ENCODE measurements at places on chromosomes 5 and 9. TPM values are rescaled to one million over a fixed set of nuclear protein-coding genes. Genes with fewer than 3 reads are reported as not detected.
A peak's percentile ranks its signal among the peaks of the same experiment; 100 is the strongest.

DNA sequence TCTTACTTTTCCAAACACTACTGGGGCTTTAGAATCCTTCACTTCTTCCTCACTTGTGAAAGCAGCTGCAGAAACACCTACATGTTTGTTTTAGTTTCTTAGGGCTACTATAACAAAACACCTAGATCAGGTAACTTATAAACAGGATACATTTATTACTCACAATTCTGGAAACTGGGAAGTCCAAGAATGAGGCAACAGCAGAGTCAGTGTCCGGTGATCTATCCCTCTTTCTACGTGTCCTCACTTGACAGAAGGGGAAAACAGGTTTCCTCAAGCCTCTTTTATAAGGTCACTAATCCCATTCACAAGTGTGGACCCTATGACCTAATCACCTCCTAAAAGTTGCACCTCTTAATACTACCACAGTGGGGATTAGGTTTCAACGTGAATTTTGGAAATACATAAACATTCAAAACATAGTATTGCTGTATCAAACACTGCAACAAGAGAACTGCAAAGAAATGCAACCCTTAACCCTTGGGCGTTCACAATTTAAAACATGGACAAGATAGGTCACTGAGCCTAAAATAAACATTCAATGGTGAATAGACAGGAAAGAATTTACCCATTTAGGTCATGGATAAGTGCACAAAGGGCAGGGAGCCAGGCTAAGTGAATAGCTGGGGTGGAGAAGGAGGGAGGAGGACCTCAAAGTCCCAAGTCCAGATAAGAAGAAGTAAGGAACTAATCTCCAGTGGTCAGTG is 104.3 kb downstream of the PIK3R1 start:
- no peak for DNase-seq

DNA sequence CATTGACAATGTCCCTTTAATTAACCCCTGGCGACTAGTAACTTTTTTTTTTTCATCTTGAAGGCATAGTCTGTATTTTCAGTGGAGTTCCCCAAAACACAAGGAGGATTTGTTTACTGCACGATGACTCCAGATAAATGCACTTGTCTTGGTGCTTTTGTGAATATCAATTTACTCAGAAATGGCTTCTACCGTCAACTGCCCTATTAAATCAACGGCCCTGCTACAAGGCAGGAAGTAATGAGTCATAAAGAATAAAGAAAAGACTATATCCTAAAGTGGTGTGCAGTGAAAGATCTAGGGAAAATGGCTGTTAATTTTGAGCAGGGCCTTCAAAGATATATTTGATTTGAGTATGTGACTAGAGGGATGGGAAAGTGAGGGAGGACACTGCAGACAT is 388.3 kb upstream of the CHD1 start:
- DNase-seq = no peak

DNA sequence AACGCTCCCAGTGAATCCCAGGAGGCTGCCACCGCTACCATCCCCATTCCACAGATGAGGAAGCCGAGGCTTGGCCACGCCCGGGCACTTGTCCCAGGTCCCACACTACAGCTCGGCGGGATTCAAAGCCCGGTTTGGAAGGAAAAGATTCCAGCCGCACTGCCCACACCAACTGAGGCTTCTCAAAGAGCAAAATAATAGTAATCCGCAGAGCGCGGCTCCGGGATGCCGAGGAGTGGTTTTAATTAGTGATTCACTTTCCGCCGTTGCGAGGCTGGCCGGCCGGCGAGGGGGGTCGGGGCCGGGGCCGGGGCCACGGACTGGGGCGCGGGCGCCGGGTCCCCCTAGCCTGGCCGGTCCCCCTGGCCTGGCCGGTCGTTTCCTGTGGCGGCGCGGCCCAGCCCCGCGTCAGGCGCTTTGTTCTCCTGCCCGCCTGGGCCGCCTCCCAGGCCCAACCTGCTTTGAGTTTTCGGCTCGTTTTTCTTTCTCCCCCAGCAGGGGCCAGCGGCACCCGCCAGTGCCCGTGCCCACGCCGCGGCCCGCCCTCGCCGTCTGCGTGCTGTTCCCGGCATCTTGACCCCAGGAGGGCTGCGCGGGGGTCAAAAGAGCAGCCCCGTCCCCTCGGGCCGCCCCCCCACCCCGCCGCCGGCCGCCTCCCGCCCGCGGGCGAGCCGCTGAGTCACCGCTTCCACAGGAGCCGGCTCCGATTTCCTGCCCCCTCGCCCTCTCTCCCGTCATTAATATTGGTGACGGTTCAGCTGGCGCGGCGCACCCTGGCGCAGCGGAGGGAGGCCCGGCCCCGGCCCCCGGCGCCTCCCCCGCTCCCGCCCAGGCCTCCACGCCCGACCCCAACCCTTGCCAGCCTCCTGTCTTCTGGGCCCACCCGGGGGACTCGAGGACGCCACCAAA is 31.2 kb downstream of the FGF18 start:
- peak; percentile 87 for DNase-seq

DNA sequence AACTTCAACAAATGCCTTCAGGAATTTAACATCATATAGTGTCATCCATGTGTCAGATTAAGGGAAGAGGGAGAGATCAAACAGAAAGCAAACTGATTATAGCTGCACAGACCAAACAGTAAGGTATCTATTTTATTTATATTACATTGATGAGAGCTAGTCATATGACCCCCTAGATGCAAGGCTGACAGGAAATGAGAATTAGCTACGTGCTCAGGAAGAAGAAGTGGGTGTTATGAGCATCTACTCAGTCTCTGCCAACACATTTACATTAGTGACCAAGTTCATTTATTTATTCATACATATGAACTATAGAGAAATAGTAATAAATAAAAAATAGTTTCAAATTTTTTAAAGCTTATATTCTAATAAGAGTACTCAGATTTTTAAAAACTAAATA is 787.3 kb downstream of the KCTD16 start:
- no peak for DNase-seq

The PDCD1LG2 gene
- total RNA-seq = not detected

GRCh38 chr9:134982311-134982710 is 64.6 kb upstream of the FCN1 start:
- no peak for DNase-seq

DNA sequence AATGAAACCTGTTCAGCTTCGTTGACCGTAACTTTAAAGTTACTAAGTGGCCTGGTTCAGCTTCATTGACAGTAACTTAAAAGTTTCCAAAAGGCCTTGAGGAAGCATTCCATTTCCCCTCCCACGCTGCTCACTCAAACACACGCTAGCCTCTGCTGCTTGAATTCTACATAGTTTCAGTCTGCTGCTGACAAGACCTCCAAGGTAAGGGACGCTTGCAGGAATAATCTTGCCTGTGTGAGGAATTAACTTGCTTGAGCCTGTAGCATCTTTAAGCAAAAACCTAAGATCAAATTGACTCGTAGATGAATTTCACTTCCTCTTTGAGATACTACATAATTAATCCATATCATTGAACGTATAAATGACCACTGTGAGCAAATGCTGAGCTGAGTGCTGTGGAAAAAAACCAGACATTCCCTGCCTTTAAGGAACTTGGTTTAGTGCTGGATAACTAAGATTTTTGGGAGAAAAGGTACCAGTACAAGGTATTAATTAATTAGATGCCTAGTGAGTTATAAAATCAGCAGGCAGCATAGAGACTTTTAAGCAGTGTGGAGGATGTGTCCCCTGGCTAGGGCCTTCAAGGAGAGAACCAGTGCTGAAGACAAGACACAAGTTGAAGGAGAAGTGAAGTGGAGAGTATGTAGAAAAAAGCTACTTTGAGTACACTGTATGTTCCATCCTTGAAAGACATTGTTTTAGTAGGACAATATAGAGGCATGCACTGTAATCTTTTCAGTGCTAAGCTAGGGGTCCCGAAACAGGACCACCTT is 39.2 kb downstream of the GRAMD2B start:
- no peak for DNase-seq

GRCh38 chr5:179210478-179210877 is 134.8 kb downstream of the ADAMTS2 start:
- DNase-seq = no peak

The ANKRA2 gene
- total RNA-seq = 20.5 TPM

GRCh38 chr9:105376893-105377292 is 70.9 kb upstream of the FSD1L start:
- no peak for DNase-seq

GRCh38 chr5:14407746-14408175 is 173.8 kb upstream of the OTULINL start:
- DNase-seq = no peak

The TRIP13 gene
- 21.9 TPM for total RNA-seq

DNA sequence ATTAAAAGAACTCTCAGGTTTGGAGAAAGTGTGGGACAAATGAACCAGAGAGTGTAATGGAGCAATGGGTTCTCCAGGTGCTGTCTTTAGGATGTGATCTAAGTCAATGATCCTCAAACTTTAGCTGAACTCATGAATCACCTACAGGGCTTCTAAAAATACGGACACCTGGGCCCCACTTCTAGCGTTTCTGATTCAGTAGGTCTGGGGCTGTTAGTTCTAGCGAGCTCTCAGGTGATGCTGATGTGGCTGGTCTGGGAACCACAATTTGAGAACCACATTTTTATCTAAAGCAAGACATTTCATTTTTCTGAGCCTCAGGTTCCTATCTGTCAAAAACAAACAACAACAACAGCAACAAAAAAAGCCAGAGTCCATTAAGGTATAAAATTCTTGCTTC is 35.1 kb upstream of the PCA3 start:
- no peak for DNase-seq

GRCh38 chr9:83029531-83030137 is 33.3 kb downstream of the RASEF start:
- no peak for DNase-seq

GRCh38 chr5:79143684-79144379 is 32.2 kb downstream of the BHMT start:
- DNase-seq = no peak

GRCh38 chr5:145936401-145937131 is at the start of gene SH3RF2:
SH3RF2 (plus strand) TSS chr5:145936578; CDS start chr5:145937929, 1,351 bp downstream.
- peak; percentile 98 for DNase-seq

DNA sequence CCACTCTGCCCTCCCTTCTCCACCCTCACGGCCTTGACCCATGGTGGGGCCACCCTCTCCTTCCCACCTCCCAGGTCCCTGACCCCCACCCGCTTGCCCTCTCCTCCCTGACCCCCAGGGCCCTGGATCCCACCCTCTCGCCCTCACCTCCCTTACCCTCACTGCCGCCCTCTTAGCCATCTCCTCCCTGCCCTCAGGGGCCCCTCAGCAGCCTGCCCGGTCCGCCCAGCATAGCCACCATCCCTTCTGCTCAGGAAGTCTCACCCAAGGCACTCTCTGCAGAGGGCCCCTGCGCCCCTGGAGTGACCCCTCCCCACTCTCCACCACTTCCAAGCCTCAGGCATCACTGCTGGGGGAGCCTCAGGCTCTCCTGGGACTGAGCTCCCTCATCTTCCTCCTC is 66.3 kb downstream of the MRPL36 start:
- peak; percentile 18 for DNase-seq

The LEAP2 gene
- total RNA-seq = 1.1 TPM

The C5orf46 gene
- not detected for total RNA-seq

- DNase-seq = no peak
These were observed 33.8 kb upstream of the RPL26L1 start for GRCh38 chr5:172925336-172925948.

DNA sequence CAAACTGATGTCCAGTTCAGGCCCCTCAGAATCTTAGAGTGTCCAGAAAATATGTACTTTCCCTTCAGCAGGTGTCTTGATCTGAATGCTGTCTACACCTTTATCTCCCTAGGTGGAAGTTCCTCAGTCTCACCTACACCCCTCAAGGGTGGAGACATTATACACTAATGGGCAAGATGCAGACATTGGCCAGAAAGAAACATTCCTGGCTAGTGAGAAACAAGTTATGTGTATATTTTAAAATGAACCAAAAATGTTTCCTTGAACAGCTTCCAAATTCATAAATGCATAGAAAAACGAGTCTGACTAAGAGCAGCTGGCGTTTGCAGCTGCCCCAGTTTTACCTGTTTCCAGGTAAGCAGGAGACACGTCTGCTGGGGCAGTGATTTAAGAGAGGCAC is 140.5 kb upstream of the IRX4 start:
- no peak for DNase-seq

The FAM240B gene
- not detected for total RNA-seq

DNA sequence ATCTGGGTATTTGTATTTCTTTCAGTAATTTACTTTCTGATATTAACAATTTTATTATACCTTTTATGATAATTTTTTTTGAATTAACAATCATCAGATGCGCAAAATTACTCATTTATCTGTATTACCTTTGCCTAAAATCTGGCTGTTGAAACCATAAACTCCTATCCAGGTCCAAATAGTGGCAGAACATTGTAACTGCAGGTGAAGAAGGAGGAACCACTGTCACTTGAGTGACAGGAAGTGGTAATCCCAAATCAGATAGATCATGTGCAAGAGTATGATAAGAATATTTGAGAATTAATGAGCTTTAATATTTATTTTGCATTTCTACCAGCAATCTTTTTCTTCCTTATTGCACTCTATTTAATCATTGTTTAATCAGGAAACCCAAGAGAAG is 139.3 kb upstream of the TLE4 start:
- DNase-seq = no peak

The DAB2 gene
- 15.4 TPM for total RNA-seq

- DNase-seq = no peak
These were observed 1168.2 kb upstream of the C9orf72 start for GRCh38 chr9:28741459-28741858.

GRCh38 chr9:23551311-23551721 is 274.7 kb downstream of the ELAVL2 start:
- DNase-seq = no peak

- DNase-seq = no peak
These were observed 10.3 kb upstream of the WDR5 start for GRCh38 chr9:134125413-134126095.

GRCh38 chr5:32562843-32563242 is 22.5 kb upstream of the SUB1 start:
- no peak for DNase-seq
